Lung microvascular endothelial cell (primary cell): ENCODE measurements at places on chromosomes 5 and 9. TPM values are rescaled to one million over a fixed set of nuclear protein-coding genes. Genes with fewer than 3 reads are reported as not detected.

DNA sequence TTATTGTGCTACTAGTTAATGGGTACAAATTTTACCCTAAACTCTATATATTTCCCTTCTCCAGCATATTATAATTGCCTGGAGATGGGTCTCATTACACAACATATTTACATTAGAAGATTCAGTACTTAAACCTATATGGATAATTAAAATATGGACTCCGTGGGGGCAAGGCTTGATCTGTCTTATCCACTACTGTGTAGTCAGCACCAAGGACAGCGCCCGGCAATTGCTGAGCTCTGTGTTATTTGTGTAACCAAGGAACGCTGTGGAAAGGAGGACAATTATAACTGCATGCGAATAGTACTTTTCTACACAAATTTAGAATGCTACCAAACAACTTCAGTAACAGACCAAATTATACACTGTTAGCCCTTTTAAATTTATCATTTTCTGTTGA, 77.7 kb downstream of the DNAH5 start:
- peak; percentile 54 for DNase-seq

GRCh38 chr5:59274106-59274636, 619.4 kb downstream of the PDE4D start:
- DNase-seq, result peak; percentile 3

The IL7R gene
- under 0.01 and 1.3 TPM in 2 replicates for total RNA-seq

GRCh38 chr9:88237479-88237961, 99.2 kb upstream of the SPATA31C2 start:
- no peak for DNase-seq

GRCh38 chr5:157080286-157080685, 21.4 kb upstream of the HAVCR1 start:
- DNase-seq, result no peak

The RLN1 gene
- total RNA-seq, result 0.22 TPM in 1 of 2 replicates, not detected in the other

The FNBP1 gene
- total RNA-seq, result 30.3 and 51.2 TPM in 2 replicates

The RLN2 gene
- total RNA-seq, result 0.65 and 0.99 TPM in 2 replicates
